Stimulated activated CD8-positive, alpha-beta memory T cell treated with anti-CD3 and anti-CD28 coated beads, Interleukin-7, amount 100 ng/mL, for 4 hours (primary cell): ENCODE measurements at places on chromosomes 11 and 22.

GRCh38 chr11:65506290-65506771 lies 7.5 kb downstream of the MALAT1 start:
- no peak for DNase-seq

GRCh38 chr11:120330045-120330444 lies 4.9 kb downstream of the TLCD5 start:
- no peak for DNase-seq

- no peak for DNase-seq
Observed at GRCh38 chr11:507727-508515, 879 bp upstream of the RNH1 start.

- DNase-seq: no peak
Observed at GRCh38 chr11:13291361-13291760, 13.8 kb downstream of the BMAL1 start.

- DNase-seq: no peak
Observed at GRCh38 chr22:27258616-27259172, 542.9 kb downstream of the MN1 start.

GRCh38 chr11:73308961-73309919 lies 1.2 kb downstream of the ARHGEF17 start:
- DNase-seq: no peak

GRCh38 chr11:61762798-61763197 lies 10.4 kb downstream of the MYRF start:
- no peak for DNase-seq

GRCh38 chr11:3808861-3809623 lies 682 bp downstream of the PGAP2 start:
- no peak for DNase-seq

DNA sequence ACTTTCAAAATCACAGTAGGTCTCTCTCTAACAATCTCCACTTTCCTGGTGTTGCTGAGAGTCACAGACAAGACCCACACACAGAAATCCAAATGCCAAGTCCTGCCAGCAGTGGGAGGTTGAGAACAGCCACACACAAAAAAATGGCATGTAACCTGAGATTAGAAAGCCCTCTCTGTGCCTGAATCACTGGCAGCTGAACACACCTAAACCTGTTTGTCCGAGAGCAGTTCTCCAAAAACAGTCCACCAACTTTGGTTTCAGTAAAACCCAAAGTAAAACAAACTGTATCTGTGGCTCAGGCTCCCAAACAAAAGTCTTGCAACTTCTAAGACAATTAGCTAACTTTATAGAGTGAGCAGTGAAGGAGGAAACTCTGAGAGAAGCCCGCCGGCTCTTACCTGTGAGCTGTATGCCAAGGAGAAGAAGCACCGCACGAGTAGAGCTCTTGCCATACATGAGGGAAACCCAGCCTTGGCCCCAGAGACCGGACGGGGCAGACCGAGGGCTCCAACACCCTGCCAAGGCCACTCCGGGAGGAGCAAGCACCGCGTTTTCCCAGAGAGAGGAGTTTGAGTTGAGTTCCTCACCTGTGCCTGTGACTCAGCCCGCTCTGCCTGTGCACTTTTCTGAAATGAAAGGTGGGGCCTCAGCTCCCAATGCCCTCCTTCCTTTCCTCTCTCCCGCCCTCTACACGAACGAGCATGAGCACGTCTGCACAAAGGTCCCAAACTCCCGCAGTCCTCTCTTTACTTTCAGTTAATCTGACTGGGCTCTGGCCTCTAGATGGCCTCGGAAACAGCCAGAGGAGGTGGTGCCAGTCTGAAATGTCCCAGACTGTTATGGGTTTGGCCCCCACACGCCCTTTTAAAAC lies at the start of gene MPZL2:
Gene MPZL2, minus strand, starts transcription at position 603 of the 874 bp plus-strand sequence. Its CDS starts 144 bp downstream, at position 459.
- DNase-seq: no peak

DNA sequence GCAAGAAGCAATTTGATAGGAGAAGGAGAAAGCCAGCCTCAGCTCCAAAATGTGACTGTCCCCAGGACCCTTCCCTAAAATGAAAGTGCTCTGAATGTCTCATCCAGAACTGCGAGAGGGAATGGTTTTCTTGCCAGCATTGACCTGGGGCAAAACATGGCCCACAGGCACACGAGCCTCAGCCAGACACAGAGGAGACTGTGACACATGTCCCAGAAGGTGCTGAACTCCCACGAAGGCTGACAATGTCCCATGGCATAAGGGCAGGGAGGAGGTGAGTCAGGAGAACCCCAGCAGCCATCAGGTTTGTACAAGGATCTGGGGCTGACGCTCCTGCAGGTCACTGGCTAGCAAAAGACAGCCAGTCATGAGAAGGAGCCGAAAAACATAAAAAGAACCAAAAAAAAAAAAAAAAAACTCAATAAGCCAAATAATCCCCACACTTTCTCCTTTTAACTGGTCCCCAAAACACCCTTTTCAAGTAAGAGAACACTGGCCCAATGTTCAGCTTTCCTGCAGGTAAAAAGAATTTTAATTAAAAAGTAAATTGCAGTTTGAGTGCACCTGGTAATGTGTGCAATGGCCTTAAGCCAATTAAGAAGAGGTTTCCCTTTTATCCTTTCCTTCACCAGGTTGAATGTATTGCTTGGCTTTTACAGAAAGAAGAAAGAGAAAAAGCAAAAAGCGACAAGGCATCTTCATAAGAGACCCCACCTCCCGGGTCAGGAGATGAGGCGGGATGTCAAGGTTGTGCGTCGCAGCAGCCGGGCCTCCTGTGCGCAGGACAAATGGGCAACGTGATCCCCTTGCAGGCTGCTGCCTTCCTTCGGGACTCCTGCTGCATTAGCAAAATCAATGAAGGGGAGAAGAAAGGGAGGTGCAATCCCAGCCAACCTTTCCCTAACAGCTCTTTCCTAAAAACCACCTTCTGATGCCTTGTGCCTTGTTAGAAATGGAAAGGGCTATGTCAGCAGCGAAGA lies 43.6 kb downstream of the GALNT18 start:
- no peak for DNase-seq

DNA sequence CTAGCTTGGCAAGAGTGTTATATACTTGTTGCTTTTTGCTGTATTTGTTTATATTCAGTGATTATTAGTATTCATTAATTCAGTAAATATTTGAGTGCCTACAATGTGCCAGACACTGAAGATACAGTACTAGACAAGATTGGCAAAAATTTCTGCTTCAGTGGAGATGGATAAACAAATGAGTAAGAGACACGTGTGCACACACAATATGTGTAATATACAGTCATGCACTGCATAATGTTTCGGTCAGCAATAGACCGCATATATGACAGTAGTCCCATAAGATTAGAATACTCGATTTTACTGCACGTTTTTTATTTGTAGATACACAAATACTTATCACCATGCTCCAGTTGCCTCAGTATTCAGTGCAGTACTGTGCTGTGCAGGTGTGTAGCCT lies 104.9 kb upstream of the GAL start:
- no peak for DNase-seq

DNA sequence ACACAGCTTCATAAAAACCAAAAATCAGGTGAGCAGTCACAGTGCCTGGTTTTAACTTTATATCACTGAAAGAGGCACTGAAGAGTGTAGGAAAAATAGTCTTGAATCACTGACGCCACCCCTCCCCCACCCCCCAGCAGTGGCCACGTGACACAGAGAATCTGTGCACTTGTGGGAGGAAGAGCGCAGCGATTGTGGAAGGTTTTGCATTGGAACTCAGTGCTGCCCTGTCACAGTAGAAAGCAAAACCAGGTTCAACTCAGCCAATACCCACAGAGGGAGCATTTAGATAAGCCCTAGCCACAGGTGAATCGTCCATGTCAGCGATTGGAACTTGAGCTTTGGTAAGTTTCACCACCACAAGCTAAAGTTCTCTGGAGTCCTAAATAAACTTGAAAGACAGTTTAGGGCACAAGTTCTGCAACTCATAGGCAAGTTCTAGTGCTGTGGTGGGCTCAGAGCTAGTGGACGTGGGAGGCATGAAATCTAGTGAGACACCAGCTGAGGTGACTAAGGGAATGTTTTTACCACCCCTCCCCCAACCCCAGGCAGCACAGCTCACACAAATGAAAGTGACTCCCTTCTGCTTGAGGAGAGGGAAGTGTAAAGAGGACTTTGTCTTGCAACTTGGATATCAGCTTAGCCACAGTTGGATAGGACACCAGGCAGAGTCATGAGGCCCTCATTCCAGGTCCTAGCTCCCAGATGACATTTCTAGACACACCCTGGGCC lies 13.3 kb downstream of the OR52B2 start:
- DNase-seq: no peak

DNA sequence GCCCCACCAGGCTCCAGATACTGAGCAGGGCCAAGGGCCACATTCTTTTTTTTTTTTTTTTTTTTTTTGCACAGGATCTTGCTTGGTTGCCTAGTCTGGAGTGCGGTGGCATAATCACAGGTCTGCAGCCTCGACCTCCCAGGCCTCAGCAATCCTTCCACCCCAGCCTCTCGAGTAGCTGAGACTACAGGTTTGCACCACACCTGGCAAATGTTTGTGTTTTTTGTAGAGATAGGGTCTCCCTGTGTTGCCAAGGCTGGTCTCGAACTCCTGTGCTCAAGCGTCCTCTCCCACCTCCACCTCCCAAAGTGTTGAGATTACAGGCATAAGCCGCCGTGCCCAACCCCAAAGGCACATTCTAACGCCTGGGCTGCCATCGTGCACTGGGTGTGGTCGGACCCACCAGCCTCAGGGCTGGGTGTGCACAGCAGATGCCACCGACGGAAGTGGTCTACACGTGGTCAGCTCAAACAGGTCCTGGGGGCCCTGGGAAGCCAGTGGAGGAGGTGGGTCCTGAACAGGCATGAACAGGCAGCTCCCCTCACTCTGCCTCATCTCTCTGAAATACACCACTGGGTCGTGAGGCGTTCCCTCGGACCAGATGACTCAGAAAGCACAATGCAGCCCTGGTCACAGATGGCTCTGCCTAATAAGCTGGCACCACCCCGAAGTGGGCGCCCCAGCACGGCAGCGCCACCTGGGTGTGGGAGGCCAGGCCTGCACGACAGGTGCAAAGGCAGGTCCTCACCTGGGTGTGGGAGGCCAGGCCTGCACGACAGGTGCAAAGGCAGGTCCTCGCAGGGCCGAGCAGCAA lies 5.1 kb upstream of the B4GALNT4 start:
- peak; percentile 46 for DNase-seq

- DNase-seq: no peak
Observed at GRCh38 chr11:128133501-128133900, 453.9 kb downstream of the ETS1 start.

GRCh38 chr11:107561688-107562087 lies 3.8 kb downstream of the ALKBH8 start:
- no peak for DNase-seq

DNA sequence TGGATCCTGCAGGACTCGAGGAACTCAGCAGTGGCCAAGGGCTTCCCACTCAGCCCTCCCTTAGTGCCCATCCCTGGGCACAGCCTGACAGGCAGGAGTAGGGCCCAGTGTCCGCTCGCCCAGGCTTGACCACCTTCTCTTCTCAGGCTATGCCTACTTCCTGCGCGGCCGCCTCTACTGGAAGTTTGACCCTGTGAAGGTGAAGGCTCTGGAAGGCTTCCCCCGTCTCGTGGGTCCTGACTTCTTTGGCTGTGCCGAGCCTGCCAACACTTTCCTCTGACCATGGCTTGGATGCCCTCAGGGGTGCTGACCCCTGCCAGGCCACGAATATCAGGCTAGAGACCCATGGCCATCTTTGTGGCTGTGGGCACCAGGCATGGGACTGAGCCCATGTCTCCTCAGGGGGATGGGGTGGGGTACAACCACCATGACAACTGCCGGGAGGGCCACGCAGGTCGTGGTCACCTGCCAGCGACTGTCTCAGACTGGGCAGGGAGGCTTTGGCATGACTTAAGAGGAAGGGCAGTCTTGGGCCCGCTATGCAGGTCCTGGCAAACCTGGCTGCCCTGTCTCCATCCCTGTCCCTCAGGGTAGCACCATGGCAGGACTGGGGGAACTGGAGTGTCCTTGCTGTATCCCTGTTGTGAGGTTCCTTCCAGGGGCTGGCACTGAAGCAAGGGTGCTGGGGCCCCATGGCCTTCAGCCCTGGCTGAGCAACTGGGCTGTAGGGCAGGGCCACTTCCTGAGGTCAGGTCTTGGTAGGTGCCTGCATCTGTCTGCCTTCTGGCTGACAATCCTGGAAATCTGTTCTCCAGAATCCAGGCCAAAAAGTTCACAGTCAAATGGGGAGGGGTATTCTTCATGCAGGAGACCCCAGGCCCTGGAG lies 3.3 kb upstream of the SMARCB1 start:
- DNase-seq: no peak

DNA sequence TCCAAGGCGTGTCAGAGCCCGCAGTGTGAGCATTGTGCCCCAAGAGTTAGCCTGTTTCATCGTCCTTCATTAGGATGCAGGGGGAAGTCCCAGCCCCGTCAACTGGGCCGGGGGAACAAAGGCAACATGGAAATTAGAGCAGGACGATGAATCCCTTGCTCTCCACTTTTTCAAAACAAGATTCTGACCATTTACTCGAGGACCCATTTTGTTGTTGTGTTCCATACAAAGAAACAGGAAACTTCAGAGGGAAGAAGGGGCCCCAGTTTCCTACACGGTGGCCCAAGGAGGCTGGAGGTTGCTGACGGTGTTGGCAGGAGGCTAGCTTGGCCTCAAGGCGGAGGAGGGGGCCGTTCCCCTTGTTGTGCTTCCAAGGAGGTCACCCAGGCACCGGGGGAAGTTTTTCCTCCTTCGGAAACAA lies 44.0 kb upstream of the SLC1A2 start:
- DNase-seq: no peak

DNA sequence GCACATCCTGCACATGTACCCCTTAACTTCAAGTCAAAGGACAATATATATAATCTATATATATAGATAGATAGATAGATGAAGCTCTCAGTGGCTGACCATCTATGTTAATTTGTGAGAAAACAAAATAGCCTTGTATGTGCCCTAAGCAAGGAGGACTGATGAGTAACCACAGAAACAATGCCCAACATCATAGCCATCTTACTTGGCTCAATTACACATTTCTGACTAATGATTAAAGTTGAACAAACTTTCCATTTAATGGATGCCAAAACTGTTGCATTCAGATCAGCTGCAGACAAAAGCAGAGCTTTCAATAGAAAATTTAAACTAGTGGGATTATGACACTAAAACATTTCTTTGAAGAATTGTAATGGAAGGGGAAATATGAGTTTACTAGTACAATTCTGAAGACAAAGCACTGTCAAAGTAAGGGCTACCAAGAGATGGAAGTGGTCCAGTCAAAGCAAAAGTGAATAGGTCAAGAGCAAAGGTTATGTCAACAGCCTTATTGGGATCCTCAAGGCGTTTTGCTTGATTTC lies 1188.2 kb upstream of the RAG2 start:
- no peak for DNase-seq

DNA sequence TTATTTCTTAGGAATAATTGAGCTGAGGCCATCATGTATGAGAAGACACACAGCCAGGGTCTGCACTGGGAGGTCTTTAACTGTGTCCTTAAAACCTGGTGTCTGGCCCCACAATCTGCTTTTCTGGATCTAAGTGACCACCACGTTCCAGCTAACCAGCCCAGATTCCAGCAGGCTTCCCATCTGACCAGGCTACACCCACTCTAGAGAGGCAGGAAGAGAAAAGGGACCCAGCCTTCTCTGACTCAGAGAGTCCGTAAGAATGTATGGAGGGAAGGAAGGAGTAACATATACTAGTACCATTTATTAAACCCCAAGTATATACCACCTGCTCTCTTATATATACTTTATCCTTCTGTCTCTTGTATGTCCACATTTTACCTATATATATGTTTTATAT lies 80.1 kb downstream of the LDLRAD3 start:
- no peak for DNase-seq

GRCh38 chr11:9473408-9473807 lies 12.6 kb downstream of the ZNF143 start:
- no peak for DNase-seq

GRCh38 chr11:33643167-33643824 lies 57.3 kb downstream of the C11orf91 start:
- DNase-seq: no peak
